ENCODE measurements at places on chromosomes 5 and 9.

GRCh38 chr5:113950186-113950585, 411.7 kb upstream of the KCNN2 start:
- DNase-seq: no peak

DNA sequence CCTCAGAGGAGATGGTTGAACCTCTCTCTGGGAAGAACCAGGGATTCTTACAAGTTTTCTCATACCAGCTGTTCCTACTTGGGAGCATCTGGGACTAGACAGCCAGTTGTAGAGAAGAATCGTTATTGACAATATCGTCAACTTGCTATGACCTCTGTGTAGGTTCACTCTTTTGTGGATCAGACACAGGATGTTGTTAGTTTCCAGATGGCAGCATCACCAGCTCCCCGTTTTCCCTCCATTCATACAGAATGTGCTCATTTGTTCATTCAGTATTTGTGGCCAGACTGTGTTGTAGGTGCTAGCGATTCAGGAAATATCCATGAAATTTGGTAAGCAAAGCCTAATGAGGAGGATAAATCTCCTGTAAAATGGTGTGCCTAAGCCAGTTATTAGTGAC, 3.7 kb downstream of the PDE8B start:
- DNase-seq: no peak

DNA sequence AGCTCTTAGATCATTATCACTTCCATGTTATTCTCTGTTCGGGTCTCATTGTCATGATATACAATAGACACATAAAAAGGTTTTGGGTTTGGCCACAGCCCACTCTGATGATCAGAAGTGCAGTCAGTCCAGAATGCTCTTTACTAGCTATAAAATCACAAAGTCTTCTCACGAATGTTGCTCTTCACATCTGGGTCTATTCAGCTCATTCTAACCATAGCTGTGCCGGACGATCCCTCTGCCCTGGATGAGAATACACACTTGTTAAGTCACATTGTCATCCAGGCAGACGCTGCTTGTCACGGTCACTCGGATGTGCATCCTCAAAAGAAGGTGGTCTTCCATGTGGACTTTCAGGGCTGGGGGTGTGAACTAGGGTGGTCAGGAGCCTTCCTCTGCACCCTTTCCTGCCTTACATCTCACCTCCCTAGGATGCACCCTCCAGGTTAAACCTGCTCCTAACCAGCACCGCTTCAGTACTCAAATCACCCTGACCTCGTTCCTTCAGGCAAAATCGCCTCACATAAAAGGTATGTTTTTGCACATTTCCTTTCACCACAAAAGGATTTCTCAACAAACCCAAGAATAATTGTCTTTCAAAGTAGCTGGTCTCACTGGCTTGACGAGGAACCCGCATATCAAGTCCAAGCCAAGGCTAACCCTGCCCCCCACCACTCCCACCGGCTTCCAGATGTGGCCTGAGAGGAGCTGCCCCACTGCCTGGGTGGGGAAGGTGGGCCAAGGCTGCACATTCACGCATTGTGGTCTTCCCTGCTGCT, 21.9 kb downstream of the ANKH start:
- no peak for DNase-seq

DNA sequence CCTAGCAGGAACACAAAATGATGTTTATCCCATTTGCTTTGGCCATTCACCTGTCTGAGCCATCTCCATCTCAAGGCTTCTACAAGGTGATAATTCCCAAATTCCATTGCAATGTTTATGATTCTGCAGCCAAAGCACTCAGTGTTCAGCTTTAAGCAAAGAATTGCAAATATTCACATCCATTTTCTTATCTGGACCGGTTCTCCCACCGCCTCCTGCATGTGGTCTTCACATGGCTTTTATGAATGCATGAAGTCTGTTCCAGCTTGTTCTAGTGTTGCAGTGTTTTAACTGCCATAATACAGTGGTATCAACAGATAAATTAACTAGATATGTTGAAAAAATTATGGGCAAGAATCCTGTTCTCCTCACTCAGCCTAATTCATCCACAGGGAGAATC, 443.0 kb upstream of the KLF4 start:
- DNase-seq: no peak

GRCh38 chr9:86909388-86909787, 37.9 kb downstream of the GAS1 start:
- DNase-seq: no peak

DNA sequence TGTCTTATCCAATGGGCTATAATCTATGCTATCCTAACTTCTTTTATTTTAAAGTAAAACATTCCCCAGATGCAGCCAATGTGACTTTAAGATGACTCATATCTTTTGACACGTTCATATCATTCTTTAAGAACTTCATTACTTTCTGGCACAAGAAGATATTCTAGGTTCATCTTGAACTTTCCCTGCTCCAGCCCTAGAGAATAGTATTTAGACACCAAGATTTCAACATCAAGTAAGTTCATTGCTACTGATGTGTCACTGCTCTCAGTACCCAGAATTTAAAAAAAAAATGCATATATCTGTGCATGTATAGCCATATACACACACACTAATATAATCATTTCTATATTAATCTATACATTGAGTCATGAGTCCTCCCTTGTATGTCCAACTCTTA, 175.2 kb downstream of the SAXO1 start:
- no peak for DNase-seq
